ENCODE measurements at places on chromosomes 6 and 20.

DNA sequence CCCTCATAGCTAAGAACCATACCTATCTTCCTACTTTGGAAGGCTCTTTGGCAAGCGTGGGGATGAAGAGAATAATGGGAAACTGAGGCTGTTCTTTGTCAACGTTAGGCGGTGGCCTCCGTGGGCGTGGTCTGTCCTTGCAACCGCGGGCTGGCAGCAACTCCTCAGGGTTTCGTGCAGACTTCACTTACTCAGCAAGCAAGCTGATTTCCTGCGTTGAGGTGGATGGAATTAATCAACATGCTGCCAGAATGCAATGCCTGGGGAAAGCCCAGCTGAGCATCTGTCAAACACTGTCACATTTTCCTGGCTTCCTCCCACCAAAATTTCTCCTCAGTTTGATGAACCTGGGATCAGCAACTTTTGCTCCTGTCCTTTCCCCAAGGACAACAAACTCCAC, 9.2 kb upstream of the IL17F start:
- no peak for DNase-seq

GRCh38 chr6:24356310-24356973, 1.4 kb downstream of the DCDC2 start:
- no peak for DNase-seq

DNA sequence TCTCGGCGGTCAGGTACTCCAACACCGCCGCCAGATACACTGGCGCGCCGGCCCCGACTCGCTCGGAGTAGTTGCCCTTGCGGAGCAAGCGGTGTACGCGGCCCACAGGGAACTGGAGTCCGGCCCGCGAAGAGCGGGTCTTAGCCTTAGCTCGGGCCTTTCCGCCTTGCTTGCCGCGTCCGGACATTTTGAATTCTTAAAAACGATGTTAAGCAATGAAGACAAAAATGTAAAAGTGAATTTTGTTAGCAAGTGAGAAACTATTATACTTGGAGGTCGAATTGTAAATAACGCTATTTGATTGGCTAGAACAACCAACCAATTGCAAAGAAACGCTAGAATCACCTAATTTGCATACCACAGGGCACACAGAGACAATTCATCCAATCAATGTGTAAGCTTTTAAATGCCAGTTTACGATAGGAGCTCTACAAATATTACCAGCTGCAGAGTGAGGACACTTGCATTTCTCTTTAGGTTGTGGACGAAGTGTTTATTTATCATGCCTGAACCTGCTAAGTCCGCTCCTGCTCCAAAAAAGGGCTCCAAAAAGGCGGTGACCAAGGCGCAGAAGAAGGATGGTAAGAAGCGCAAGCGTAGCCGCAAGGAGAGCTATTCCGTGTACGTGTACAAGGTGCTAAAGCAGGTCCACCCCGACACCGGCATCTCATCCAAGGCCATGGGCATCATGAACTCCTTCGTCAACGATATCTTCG, 112.0 kb downstream of the HFE start:
- no peak for DNase-seq

DNA sequence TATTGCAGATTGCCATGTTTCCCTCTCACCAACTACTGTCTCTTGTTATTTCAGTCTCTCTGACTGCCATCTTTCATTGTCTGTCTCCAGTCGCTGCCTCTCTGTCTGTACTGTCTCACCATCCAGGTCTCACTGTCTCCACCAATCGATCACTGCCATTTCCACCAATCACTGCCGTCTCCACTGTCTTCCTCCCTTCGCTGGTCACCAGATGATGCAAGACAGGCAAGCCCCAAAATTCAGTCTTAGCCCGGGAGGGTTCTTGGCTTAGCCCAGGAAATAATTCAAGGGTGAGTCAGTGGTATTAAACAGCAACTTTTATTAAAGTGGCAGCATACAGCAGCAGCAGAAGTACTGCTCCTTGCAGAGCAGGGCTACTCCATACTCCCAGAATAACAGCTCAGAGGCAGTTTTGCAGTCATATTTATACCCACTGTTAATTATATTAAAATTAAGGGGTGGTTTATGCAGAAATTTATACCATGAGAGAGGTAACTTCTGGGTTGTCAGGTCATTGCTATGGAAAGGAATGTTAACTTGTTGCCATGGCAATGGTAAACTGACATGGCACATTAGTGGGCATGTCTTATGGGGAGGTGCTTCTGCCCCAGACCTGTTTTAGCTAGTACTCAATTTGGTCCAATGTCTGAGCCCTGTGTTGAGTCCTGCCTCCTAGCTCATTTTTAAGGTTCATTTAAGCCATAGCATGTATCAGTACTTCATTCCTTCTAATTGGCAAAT, 23.0 kb upstream of the ECHDC1 start:
- no peak for DNase-seq

GRCh38 chr6:112362812-112363570, 15.9 kb downstream of the RFPL4B start:
- no peak for DNase-seq

DNA sequence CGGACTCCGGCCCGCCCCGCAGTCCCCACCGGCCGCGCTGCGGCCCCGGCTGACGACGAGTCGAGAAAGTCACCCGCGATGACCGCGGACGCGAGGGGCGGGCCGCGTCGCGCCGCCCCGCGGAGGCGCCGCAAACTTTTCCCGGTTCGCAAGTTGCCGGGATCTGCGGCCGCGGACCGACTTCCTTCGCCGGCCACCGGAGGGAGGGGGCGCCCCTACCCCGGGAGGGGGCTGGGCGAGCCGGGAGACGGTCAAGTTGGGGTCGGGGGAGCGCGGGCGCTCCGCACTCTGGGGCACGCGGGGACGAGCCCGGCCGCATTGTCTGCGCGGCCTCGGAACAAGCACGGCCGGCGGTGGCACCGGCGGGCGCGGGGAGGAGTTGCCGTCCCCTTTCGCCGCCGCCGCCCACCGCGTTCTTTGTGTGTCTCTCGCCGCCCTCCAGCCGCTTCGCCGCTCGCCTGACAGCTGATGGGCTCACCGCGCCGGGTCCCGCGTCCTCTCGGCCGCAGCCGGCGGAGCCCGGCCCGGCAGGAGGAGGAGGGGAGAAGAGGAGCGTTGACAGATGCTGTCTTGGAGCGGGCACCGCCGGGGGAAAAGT, 131.6 kb downstream of the OGFRL1 start:
- DNase-seq: no peak

- no peak for DNase-seq
Measured at GRCh38 chr6:6152060-6152459, 145.3 kb upstream of the NRN1 start.

DNA sequence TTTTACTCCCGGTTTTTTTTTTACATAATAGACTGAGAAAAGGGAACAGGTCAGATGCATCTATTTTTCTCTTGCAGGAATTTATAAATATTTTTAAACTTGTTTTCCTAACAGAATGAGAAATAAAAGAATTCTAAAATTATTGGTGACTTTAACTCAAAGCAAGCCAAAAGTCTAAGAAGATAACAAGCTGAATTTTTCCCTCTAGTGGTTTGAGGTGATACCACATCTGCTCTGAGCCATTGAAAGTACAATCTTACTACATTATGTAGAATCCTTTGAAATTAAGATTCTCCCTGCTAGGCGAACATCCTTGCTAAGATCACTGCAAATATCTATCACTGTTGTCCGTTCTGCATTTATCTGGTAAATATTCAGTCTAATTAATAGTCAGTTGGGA, 10.7 kb upstream of the STMND1 start:
- no peak for DNase-seq

GRCh38 chr6:70764706-70765105, 97.0 kb downstream of the SMAP1 start:
- DNase-seq: no peak

DNA sequence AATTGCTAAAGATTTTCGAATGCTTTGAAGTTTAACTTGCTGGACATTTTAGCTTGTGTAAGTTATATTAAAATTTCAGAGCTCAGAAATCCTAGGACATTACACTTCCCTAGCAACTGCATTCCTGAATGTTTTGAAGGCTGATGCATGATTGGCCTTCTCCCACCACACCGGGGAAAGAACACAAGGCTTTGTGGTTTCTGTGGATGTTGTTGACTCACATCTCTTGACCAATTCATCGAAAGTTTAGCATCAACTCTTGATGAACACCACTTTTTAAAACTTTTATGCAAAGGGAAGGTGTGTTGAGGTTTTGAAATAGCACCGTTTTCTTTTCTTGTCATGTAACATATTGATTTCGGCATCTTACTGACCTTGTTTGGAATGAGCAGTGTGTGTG, 81.1 kb downstream of the RIMS1 start:
- DNase-seq: no peak

DNA sequence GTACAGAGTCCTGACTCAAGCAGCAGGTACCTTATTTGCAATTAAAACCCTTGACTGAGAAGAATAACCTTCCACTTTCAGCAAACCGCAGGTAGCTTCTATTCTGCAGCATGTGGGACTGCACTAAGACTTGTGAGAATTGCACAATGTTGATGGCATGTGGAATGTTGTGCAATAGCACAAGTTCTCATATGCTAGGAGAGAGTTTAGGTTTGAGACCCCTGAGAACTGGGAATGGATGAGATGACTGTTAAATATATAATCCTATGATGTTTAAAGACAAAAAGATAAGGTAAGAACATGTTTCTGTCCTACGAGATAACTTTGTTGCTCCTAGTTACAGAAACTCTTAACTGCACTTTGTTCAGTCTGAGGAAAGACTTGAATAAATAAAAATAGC, 194.6 kb downstream of the OTOR start:
- DNase-seq: no peak

- DNase-seq: no peak
Measured at GRCh38 chr20:63280929-63281545, 8.4 kb downstream of the ARFGAP1 start.

DNA sequence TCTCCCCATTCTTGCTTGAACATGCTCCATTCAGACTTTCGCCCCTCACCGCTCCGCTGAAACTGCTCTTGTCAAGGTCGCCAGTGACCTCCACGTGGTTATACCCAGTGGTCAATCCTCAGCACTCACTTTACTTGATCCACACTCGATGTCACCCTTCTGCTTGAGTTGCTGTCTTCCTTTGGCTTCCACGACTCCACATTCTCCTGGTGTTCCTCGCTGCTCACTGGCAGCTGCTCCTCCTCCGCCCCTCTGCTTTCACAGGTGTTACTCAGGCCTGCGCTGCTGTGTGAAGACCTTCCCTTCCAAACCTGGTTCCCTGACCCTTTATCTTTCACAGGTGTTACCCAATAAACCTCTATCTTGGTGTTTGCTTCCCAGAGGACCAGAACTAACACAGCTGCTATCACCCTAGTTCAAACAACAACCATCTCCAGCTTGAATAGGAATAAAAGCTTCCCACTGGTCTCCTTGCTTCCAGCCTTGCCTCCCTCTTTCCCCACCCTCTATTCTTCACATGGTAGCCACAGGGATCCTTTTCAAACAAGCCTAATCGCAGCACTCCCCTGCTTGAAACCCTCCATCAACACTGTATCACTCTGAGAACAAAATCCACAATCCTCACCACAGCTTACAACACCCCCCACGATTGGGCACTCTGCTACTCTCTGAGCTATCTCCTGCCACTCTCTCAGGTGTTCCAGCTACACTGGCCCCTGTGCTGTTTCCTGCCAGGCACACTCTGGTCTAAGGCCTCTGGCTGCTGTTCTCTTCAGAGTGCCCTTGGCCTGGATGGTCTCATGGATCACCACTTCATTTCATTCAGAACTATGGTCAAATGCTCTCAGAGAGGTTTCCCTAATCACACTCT, 10.7 kb downstream of the PPIL1 start:
- DNase-seq: no peak
